Stimulated activated CD8-positive, alpha-beta memory T cell treated with anti-CD3 and anti-CD28 coated beads, Interleukin-4, amount 100 ng/mL, for 4 hours (primary cell): ENCODE measurements at places on chromosomes 2 and 18.

DNA sequence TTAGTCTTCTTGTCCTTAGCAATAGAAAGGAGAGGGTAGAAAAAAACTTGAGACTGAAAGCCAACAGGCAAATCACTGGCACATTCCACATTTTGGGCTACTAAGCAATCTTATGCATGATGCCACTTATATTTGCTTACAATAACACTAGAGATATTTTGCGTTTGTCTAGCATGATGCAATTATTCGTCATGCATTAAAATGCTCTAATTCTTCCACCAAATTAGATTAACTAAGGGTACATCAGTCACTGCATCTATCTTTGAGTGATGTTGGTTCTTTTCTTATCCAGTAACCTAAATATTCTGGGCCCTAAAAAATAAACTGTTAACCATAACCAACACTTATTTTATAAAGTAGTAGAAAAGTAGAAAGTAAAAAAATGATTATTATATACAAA, 1311.7 kb upstream of the CDH2 start:
- no peak for DNase-seq

- DNase-seq = no peak
Observed at GRCh38 chr2:95356821-95357700, 45.4 kb upstream of the FAHD2A start.

DNA sequence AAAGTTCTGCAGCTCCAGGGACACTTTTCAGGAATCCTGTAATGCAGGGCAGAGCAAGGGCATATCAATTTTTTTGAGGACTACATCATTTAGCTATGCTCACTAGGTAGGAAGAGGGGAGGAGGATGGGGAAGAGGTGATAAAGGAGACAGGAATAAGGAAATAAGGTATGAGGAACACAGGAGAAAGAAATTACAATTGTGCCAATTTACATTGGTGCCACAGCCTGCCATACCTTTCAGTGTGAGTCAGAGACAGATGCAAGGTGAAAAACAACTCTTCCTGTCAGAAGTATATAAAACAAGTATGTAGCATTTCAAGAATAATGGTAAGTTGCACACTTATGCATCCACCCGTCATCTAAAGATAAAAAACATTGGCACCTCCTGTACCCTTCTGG, 5.4 kb upstream of the MRPS9 start:
- no peak for DNase-seq

DNA sequence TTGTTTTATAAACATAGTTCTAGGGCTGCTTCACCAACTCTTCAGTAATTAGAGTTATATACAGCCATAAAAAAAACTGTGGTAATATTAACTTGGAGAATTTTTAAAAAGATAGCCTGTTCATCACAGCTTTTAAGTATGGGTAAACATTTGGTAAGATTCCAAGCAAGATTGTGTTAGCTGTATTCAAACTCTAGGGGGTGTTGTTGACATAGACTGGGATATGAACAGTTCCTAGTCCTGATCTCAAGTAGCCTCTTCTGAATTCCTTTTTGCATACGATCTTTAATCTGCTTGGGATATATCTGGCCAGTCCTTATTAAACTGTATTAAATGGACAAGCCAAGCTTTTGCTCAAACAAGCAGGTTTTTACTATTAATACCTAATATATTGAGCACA, 13.4 kb downstream of the NOP58 start:
- DNase-seq = no peak

DNA sequence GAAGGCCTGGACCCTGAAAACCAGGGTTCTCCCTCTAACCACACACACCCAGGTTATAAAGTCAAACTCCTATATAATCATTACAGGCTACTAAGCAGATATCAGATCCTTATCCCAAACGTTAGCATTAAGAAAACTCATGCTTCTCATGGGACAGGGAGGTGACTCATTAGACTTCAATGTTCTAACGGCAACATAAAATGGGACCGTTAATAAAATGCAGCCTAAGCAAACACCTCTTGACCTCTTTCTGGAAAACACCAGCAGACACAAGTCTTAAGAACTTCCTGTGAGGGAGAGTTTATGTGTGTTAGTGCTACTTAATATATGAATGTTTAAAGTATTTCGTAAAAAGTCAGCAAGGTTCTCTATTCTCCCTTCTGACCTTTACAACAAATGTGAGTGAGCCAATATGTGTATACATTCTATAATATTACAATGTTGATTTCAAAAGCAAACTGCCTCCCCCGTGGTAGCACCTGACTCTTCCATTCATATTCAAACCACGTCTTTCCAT, 31.7 kb downstream of the LPIN2 start:
- no peak for DNase-seq

GRCh38 chr2:121816797-121817196, 61.3 kb downstream of the TSN start:
- DNase-seq = no peak

GRCh38 chr2:190097115-190097514, 34.6 kb upstream of the MSTN start:
- DNase-seq = no peak

DNA sequence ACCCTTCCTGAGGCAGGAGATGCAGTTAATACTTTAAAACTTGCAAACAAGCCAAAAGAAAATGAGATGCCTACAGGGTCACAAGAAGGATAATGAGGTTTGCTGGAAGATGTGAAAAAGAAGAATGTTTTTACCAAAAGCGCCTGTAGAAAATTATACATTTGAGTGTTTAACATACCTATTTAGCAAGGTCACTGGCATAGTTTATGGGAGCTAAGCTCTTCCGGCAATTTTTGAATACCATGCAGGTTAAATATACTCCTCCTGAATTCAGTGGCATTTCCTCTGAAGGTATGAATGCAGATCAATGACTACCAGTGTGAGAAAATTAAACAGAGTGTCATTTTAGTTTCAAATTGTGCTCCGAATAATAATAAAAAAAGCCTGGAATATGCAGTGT, 21.2 kb upstream of the MAP3K20 start:
- no peak for DNase-seq

DNA sequence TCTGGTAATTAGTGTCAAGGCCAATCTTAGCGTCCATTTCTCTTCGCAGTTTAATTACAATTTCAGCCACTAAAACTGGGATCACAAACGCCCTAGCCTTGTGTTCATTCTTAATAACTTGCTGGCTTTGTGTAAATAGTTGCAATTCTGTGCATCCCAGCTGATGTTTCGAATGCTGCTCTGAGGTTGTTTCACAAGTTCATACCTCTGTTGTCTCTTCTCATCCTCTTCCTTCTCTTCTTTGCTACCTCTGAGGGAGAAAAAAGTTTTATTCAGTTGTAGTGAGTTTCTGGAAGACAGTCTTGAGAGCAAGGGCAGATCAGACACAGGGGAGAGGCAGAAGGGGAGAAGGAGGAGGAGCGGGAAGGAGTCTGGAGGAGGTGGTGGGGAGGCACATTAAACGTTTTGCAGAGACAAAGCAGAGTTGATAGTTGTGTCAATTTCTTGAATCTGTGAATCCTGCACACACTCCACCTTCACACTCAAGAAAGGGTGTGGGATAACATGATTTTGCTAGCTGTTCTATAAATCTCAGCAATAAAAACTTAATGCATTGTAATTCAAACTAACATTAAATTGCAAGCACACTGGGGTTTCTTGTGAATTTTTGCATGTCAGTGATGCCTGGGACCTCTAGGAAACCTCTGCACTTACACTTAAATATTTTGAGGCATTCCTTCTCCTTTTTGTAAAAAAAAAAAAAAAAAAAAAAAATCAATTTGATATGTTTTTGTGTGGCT, 6.8 kb downstream of the MEIS1 start:
- DNase-seq = no peak

- no peak for DNase-seq
Observed at GRCh38 chr2:10716581-10716980, 4.8 kb upstream of the ATP6V1C2 start.

- DNase-seq = no peak
Observed at GRCh38 chr2:169275696-169276444, 86.5 kb downstream of the LRP2 start.

DNA sequence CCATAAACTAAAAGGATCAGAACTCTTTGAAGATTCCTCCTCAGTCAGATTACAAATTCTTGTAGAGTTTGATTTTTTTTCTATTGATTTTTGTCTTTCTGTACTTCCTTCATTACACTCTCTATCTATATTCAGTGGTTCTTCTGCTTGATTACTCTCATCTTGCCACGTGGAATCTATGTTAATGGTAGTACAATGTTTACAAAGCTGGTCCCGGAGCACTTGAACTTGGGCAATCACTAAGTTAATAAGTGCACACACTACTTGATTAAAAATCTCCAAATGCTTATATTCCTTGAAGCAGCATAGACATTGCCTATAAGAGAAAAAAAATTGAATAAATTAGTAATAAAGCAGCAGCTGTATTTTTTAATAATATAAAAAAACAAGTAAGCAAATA, 65.1 kb downstream of the USP34 start:
- DNase-seq = no peak

- no peak for DNase-seq
Observed at GRCh38 chr2:144374163-144374661, 145.7 kb downstream of the ZEB2 start.

GRCh38 chr18:59268127-59268720, 5.0 kb downstream of the RAX start:
- no peak for DNase-seq

GRCh38 chr2:29057006-29057405, 17.3 kb downstream of the PCARE start:
- no peak for DNase-seq

DNA sequence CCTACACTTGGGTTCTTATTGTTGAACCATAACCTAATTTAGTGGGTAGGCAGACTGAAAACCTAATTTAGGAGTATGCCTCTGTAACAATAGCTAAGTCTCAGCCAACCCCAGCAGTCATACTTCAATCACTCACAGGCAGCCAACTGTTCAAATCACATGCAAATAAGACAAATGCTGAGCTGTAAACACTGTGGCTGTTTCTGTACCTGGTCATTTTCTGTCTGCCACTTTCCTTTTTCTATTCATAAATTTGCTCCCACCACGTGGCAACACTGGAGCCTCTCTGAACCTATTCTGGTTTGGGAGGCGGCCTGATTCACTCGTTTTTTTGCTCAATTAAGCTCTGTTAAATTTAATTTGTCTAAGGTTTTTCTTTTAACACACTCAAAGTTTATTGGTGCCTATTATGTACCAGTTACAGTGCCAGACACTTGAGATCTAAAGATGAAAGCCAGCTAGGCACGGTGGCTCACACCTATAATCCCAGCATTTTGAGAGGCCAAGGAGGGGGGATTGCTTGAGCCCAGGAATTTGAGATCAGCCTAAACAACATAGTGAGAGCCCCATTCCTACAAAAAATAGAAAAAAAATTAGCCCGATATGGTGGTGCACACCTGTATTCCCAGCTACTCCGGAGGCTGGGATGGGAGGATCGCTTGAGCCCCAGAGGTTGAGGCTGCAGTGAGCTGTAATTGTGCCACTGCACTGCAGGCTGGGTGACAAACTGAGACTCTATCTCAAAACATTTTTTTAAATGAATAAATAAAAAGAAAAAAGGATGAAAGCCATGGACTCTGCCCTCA, 41.1 kb downstream of the THNSL2 start:
- DNase-seq = no peak

- no peak for DNase-seq
Observed at GRCh38 chr2:239806276-239806675, 218.9 kb downstream of the NDUFA10 start.

GRCh38 chr18:2891526-2892431, 45.0 kb downstream of the EMILIN2 start:
- no peak for DNase-seq

GRCh38 chr2:193583638-193584400, 1389.1 kb upstream of the TMEFF2 start:
- no peak for DNase-seq

DNA sequence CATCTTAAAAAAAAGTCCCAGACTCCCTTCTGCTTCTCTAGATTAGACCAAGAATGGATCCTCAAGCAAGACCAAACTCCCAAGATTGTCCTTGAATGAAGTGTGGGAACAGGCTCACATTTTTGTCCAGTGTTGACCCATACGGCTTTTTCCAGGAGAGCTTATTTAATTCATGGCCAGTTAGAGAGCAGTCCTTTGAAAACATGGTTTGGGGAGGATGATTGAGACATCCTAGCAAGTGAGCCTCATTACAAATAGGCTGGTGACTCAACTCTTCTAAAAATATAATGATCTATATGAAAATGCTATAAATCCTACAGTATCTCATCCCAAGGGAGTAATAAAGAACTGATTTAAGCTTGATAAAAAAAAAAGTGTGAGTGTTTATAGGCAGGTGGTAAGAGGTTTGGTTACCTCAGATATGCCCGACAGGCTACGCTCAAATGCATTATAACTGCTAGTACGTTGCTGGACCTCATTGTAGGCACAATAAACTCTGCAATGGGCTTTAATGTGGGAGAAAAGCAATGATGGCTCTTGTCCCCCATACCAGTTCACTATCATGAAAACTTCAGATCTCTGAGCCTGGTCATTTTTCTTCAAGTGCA, 17.0 kb downstream of the ANKRD29 start:
- DNase-seq = no peak

- no peak for DNase-seq
Observed at GRCh38 chr2:82837588-82838304, 1621.3 kb downstream of the SUCLG1 start.

DNA sequence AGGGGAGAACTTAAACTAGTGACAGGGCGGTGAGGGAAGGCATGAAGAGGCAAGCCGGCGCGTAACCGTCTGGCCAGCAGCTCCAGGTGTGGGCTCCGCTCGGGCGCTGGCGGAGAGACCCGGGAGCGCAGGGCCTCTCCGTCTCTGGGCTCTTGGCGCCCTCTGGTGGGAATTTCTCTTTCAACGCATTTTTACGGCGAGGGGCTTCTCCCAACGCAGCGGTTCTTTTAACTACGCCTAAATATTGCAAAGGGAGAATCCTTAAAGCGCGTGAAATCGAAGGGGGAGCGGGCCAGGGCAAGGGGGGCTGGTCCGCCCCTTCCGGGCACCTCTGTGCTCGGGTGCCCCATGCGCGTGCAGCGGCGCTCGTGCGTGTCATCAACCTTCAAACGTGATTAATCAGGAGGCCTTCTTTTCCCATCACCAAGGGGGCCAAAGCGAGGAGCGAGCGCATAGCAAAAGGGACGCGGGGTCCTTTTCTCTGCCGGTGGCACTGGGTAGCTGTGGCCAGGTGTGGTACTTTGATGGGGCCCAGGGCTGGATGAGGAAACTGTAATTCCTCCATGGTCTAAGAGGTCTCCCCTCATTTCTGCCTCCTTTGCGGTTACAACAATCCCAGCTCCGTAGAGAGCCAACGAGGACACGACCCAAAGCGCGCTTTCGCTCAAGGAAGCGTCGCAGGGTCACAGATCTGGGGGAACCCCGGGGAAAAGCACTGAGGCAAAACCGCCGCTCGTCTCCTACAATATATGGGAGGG, 762 bp upstream of the GAD1 start:
- DNase-seq = no peak

GRCh38 chr18:77045677-77046076, 86.9 kb downstream of the MBP start:
- no peak for DNase-seq

- DNase-seq = no peak
Observed at GRCh38 chr2:203379156-203379555, 51.0 kb downstream of the ABI2 start.

GRCh38 chr18:23494992-23495391, 8.3 kb upstream of the RMC1 start:
- DNase-seq = no peak

DNA sequence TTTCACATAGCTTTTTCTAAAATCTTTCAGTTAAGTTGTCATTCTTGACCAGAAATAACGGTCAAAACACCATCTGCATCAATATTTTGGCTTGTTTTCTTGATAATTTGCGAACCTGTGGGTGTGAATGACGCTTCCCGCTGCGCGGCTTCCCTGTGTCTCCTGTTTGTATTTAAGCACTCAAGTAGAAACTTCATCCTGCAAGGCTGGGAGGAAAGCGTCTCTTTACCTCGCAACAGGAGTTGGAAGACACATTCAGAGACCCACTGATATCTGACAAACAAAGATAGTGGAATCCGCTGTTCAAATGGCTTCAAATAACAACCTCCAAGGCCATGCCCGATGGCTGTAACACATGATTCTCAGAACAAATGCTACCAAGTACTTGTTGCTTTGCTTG, 704.9 kb downstream of the DCDC2C start:
- DNase-seq = no peak
